Gastrocnemius medialis (tissue), 4 donors: ENCODE measurements at places on chromosomes 6 and 20. TPM values are rescaled to one million over a fixed set of nuclear protein-coding genes. Genes with fewer than 3 reads are reported as not detected.
A peak's percentile ranks its signal among the peaks of the same experiment; 100 is the strongest.

MEP1A gene
- total RNA-seq = 1.00 TPM

MTFR2 gene
- not detected for total RNA-seq

GRCh38 chr6:5532941-5533340 lies 271.6 kb downstream of the FARS2 start:
- DNase-seq = no peak

GRCh38 chr20:43830883-43831282 lies 83.8 kb upstream of the TOX2 start:
- DNase-seq = no peak

DNA sequence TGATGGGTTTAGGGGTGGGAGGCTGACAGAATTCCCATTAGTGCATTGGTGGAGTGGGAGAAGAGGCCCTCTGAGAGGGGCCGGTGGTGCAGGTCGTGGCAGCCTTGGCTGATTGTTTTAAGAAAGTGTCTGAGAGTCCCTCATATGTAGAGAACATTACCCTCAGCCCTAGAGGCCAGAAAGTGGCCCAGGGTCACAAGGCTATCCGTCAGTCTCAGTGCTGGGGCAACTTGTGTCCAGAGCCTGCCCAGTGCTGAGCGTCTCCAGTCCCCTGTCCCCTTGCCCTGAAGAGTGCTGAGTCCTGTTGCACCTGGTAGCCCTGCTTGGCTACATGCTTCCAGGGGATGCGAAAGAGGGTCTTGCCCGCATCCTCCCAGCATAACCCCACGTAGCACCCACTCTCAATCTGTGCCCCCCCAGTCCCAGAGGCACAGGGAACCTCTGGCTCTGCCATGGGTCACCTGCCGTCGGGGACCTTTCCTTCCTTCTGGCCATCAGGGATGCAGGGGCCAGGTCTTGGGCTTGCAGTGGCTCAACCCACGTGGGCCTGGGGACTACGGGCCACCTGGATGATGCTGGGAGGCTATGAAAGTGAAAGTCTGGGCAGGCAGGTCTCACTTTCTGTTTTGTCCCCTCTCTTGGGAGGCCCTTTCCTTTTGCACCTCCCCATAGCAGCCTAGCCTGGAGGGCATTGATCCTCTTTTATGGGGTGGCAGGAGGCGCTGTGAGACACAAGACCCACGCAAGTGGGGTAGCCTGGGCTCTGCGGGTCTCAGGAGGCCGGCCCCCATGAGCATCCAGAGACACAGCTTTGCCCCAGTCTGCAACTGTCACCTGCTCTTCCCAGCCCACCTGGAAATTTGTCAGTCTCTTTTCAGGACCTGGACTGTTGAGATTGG lies 12.2 kb downstream of the DUSP15 start:
- no peak for DNase-seq

GRCh38 chr6:148240861-148241477 lies 101.7 kb upstream of the SASH1 start:
- no peak for DNase-seq

PKHD1 gene
- 0.05 TPM for total RNA-seq

GRCh38 chr6:105497549-105497948 lies 94.7 kb upstream of the PREP start:
- no peak for DNase-seq

GRCh38 chr6:6001443-6001842 lies 5.3 kb downstream of the NRN1 start:
- no peak for DNase-seq

OLIG3 gene
- total RNA-seq = not detected

PSORS1C2 gene
- not detected for total RNA-seq

- DNase-seq = no peak
Observed at GRCh38 chr20:34927736-34928135, 27.9 kb downstream of the GSS start.

- DNase-seq = no peak
Observed at GRCh38 chr20:48563191-48563870, 264.5 kb downstream of the PREX1 start.

ARID1B gene
- total RNA-seq = 75.3 TPM

CD93 gene
- total RNA-seq = 21.4 TPM

- DNase-seq = no peak
Observed at GRCh38 chr6:62393608-62394007, 107.6 kb upstream of the KHDRBS2 start.

COL9A1 gene
- total RNA-seq = not detected

ELOVL4 gene
- not detected for total RNA-seq

DNA sequence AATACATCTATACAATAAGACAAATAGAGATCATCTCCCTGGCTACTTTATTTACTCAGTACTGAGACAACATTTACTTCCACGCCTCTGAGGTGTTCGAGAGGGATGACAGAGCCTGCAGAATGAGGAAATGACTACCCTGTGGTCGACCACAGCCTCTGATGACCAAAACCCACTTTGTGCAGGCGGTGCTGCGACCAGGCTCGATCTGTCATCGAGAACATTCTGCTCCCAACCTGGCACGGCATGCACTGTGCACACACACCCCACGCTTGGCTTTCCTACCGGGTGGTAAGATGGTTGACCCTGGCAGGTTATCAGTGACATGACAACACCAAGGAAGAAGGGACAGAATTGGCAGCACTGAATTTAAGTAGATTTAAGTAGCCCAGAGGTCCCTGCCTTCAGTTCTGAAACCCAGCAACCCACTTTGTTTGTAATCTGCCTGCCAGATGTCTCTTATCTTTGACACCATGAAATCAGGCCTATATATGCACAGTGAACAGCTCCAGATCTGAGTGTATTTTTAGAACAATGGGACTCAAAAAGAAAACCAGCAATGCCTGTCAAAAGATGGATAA lies 42.6 kb downstream of the TTI1 start:
- DNase-seq = peak; percentile 79

- peak; percentile 39 for DNase-seq
Observed at GRCh38 chr20:39800548-39800947, 838.4 kb downstream of the DHX35 start.

ETV7 gene
- total RNA-seq = not detected

DNA sequence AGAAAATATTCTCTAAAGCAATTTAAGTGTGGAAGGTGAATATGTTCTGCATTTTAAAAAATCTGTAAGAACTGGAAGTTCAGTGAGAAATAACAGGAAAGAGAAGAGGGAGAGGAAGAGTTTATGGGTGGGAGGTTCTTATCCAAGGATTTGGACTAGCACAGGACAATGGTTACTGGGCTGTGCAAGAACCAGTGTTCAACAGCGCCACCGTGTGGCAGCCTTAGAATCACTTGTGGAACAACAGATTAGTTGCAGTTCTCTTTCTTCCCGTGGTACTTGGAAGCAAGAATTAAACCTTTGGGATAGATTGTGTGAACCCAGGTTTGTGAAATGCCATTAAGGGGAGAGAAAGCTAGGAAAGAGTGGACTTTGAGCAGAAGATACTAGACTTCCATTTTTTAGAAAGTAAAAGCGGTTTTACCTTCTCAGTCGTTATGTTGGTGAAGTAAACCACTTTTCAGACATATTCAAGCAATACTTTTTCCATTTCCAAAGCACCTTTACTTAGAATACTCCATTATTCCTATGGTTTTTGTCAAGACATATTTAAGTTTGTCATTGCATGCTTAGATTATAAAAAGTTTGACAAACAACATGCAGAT lies 436.7 kb downstream of the RNF144B start:
- DNase-seq = no peak

DNA sequence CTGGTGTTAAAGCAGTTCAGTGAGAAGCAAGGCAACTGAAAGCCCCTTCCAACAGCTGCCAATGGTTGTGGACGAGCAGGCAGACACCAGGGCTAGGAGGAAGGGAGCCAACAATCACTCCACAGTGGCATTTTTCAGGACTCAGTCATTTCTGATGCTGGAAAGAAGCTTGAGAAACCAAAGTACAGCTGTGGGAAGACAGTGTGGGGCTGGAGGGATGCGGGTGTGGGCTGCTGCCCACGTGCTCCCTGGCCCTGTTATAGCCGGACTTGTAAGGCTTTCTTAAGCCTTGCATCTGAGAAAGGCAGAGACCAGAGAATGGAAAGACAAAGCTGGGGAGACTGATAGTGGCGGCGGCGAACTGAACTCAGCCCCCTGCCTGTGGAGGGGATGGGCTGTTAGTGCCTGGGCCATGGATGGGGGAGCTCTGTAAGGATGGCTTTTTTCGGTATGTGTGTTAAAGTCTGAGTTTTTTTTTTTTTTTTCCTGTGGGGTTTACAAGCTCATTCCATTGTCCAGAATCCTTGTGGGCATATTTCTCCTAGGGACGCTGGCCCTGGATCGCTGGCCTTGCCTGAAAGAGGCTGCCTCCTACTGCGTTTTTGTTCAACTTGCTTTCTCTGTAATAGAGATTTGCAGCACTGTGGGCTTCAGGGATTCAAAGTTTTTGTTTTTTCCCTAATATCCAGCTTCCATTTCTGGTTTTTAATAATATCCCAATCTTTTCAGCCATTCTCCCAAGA lies 91.7 kb downstream of the GJA10 start:
- no peak for DNase-seq

GRCh38 chr6:130848945-130849344 lies 21.7 kb downstream of the SMLR1 start:
- DNase-seq = no peak

- DNase-seq = no peak
Observed at GRCh38 chr6:30988209-30988825, 4.8 kb downstream of the MUC21 start.

SLC16A10 gene
- total RNA-seq = 161 TPM

IBTK gene
- 28.9 TPM for total RNA-seq

DNA sequence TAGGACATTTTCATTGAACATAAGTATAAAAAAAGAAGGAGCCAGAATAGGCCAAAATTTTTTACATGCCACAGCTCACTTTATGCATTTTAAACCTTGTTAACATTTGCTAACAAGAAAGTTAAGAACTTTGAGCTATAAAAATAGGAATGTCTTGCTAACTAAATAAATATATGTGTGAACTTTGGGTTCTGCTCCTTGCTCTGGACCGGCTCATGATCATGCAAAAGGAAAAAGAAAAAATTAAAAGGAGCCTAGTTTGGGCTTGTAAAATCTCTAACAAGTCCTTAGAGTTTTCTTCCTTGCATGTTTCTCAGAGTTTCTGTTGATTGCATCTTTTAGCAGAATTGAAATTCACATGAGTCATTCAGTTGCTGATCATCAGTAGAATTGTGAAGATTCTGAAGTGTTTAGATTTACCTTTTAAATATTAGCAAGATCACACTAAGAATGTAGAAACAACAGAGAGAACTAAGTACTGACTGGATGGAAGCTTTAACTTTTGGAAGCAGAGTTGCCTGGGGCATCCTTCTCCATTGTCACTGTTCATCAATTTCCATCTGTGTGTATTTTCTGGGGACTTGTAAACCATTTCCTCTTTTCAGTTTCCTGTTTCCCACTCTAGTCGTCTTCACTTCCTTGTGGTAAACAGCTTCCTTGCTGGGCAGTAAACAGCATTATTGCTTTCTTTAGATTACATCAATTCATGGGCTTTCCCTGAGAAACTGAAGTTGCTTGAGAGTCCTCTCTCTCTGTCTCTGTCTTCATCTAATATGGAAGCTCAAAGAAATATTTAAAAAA lies 458.4 kb upstream of the BTBD3 start:
- no peak for DNase-seq

HLA-DOA gene
- total RNA-seq = 0.20 TPM

- no peak for DNase-seq
Observed at GRCh38 chr6:118630067-118630466, 21.3 kb downstream of the CEP85L start.

DNA sequence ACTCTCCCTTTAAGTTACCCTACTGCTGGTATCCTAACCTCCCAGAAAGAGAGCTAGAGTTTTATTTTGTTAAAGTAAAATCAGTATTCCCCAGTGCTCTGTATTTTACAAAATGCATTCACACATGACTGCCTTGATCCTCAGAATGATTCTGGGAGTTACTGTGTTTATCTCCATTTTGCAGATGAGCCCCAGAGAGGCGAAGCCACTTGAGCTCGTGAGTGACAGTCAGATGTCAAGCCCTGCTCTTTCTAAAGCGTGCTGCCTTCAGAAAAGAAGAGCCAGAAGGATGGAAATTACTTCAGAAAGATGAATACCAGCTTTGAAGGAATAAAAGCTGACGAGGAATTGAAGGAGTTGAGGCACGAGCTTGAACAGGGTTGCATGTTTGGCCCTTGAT lies 14.1 kb upstream of the OSER1 start:
- DNase-seq = no peak

TRIM15 gene
- not detected for total RNA-seq

TRIM31 gene
- total RNA-seq = not detected

DNA sequence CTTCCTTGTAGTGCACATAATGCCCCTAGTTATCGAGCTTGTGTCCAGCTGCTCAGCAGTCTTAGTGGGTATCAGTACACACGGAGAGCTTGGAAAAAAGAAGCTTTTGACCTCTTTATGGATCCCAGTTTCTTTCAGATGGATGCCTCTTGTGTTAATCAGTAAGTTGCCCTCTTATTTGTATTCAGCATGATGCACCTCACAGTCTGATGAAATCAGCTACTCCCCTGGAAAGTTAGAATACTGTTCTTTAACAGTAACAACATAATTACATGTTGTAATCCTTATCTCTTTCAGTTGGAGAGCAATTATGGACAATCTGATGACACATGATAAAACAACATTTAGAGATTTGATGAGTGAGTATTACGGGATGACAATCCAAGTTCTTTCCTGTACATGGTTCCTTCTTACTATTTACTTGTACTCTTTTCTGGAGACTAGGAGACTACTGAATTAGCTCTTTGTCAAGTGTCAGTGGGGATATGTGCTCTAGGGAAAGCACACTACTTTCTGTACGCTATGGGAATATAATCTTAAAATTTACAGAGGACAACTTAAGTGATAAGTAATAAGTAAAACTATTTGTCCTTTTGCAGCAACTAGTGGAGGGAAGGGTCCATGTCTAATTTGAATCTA lies 39.1 kb downstream of the PGM3 start:
- no peak for DNase-seq

- no peak for DNase-seq
Observed at GRCh38 chr6:119060255-119060907, 18.1 kb downstream of the FAM184A start.

DNA sequence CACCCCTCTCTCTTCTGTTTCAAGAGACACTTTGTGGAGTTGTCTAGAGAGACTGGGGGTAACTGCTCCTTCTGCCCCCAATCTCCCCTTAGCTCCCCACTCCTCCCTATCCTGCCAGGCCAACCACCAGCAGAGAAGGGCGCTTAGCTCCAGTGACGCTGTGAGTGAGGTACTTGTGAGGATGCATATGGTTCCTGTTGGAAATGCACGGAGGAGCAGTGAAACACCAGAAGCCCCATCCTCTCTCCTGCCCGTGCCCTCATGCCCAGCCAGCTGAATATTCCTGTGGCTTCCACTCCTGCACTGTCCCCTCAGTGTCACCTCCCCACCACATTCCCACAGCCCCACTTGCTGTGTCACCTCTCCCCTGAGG lies 11.9 kb downstream of the NT5E start:
- no peak for DNase-seq

DNA sequence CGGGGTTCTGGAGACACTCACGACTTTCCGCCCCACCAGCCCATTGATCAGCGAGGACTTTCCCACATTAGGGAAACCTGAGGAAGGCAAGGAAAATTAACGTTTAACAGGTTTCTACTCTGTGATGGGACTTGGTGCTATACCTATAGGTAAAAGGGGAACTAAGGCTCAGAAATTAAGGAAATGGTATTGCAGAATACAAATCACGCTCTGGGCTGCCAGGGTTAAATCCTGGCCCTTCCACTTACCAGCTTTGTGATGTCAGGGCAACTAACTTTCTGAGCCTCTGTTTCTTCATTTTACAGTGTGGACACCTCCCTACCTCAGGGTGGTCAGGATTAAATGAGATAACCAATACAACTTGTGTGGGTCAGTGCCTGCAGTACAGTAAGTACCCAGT lies 8.8 kb downstream of the GNL1 start:
- DNase-seq = no peak

GRCh38 chr6:160685762-160686450 lies 16.1 kb upstream of the PLG start:
- no peak for DNase-seq

SNAP91 gene
- total RNA-seq = not detected

GGT7 gene
- 11.4 TPM for total RNA-seq
